ENCODE measurements at places on chromosomes 7 and 10. TPM values are rescaled to one million over a fixed set of nuclear protein-coding genes. Genes with fewer than 3 reads are reported as not detected.

The PTPN20 gene
- polyA plus RNA-seq: 11.2 TPM

DNA sequence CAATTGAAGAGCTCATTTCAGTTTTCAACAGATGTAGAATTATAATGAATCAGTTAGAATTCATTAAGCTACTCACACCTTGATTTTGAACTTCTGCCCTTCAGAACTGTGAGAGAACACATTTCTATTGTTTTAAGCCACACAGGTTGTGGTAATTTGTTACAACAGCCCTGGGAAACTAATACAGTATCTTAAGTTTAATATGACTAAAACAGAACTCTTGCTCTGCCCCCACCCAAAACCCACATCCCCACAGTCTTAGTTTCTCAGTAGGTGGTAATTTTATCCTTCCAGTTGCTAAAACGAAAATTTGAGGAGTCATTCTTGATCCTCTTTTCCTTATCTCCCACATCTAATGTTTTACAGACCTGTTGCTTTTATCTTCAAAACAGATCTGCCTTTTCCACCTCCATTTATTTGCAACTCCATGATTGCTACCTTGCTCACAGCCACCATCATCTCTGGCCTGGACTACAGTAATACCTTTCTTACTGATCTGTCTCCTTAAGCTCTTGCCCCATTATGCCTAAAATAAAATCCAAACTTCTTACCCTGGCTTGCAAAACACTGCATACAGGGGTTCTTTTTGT, 72.8 kb upstream of the NXPH1 start:
- no peak overlapping the region for H3K4me3 ChIP-seq
- H3K36me3 ChIP-seq: no peaks in the 10 kb centered on the region
- DNase-seq: no peak
- H3K27ac ChIP-seq: no peak overlapping the region
- no peaks in the 10 kb centered on the region for H3K4me1 ChIP-seq

GRCh38 chr7:2629746-2630681, 1.8 kb upstream of the TTYH3 start:
- peaks cover 17% of the 10 kb centered on the region for H3K36me3 ChIP-seq
- H3K4me1 ChIP-seq: peaks cover 67% of the 10 kb centered on the region
- H3K27ac ChIP-seq: no peak overlapping the region
- H3K4me3 ChIP-seq: no peak overlapping the region

- no peak overlapping the region for H3K27ac ChIP-seq
- H3K36me3 ChIP-seq: no peaks in the 10 kb centered on the region
- no peaks in the 10 kb centered on the region for H3K27me3 ChIP-seq
- H3K4me1 ChIP-seq: no peaks in the 10 kb centered on the region
- DNase-seq: no peak
These were observed 46.3 kb upstream of the ZNF800 start for GRCh38 chr7:127438836-127439235.

- H3K27me3 ChIP-seq: no peaks in the 10 kb centered on the region
- no peak overlapping the region for H3K4me3 ChIP-seq
- H3K4me1 ChIP-seq: peaks cover 5% of the 10 kb centered on the region
- peak overlapping the region; percentile 54 for H3K27ac ChIP-seq
These were observed 313.0 kb upstream of the NPVF start for GRCh38 chr7:25541094-25541821.
